Testis (tissue), 5 donors: ENCODE measurements at places on chromosomes 6 and 20.

DNA sequence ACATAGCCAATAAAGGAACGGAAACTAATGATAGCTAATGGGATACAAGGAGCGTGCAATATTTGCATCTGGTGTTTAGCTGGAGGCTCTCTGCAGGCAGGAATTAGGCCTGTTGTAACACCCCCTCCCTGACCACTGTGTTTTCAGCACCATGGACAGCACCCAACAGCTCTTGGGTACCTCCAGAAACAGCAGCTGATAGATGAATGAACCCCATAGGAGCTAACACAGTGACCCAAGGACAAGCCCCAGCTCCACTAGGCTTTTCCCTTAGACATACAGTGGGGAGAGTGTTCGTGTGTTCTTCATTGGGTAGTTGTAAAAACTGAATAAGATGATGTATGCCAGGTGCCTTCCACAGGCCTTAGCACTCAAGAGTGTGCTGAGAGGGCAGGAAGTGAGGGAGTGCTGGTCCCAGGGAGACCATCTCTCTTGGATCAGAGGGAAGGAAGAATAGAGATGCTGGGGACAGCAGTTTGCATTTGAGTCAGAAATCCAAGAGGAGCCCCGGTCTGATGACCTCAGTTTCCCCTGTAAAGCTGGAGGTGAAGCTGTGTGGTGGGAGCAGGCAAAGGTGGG is 161.3 kb downstream of the PHACTR3 start:
- DNase-seq, result peak; percentile 21

DNA sequence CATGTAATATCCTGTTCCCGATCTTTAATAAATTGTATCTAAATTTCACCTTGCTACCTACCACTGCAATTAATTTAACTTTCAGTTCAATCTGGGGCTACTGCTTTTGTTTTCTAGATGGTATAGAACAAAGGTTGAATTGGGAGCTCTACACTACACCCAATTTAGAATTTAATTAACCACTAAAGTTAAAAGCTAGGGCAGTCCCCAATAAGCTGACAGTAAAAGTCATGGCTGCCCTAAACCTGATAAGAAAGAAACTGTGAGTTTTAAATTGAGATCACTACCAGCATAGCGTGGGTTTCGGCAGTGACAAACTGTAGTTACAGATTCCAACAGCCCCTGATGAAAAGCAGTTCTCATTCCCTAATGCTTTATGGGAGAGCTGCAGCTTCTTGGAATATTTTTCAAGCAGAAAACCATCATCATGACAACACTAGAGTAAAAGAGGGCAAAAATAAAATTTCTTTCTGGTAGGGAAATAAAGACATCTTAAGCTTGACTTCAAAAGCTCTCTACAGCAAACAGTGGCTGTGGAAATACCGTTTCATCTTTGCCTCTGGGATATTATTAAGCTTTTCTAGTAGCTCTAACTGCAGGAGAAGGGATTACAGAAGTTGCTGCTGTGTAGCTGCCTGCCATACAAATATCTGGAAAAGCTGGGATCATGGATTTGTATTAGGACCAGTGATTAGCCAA is 1372.1 kb downstream of the EPHA7 start:
- no peak for DNase-seq

DNA sequence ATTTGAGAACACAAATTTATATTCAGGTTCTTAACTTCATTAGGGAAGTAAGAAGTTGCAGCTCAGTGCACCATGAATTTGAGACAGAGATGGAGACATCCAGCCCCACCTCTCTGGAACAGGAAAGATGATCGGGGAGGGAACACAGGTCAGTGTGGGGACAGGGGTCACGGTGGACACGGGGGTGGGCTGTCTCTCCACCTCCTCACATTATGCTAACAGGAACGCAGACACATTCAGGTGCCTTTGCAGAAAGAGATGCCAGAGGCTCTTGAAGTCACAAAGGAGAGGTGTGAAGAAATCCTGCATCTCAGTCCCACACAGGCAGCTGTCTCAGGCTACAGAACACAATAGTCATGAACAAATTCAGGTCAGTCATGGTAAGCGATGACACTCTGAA is 3.1 kb downstream of the HLA-C start:
- DNase-seq, result no peak

GRCh38 chr6:33215271-33216116 is 7.2 kb downstream of the RING1 start:
- DNase-seq, result no peak

GRCh38 chr20:33622705-33623365 is 39.3 kb upstream of the C20orf144 start:
- DNase-seq, result no peak

- DNase-seq, result no peak
Measured at GRCh38 chr20:20020908-20021307, 3.7 kb downstream of the NAA20 start.

DNA sequence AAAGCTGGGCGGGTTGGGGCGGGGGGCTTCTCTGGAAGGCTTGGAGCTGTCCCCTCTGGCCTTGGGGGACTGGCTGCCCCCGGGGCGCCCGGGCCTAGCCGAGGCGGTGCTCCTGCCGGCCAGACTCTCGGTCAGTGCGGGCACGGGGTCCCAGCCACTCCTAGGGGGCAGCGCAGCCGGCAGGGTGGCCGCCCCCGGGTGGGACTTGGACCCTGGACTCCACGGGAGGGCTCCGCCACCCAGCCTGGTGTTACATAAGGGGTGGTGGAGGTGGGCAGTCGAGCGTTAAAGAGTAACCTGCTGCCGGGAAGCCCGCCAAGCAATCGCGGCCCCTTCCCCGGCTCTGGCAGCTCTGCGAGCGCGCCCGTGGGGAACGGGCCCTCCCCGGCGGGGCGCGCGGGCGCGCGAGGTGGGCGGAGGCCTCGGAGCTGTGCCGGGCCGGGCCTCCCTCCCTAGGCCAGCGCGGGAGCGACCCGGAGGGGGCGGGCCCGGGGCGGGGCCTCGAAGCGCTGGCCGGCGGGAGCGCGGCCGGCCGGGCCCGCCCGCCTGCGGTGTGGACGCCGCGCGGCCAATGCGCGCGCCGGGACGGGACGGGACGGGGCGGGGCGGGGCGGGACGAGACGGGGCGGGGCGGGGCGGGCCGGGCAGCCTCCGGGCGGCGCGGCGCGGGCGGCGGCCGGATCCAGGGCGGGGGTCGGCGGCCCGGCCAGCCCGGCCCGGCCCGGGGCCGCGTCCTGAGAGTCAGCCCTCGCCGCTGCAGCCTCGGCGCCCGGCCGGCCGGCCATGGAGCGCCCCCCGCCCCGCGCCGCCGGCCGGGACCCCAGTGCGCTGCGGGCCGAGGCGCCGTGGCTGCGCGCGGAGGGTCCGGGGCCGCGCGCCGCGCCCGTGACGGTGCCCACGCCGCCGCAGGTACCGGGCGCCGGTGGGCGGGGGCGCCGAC is at the start of gene SLC2A4RG:
TSS of gene SLC2A4RG (plus strand) at position 647 of the 940 bp plus-strand sequence. CDS start at position 784, 137 bp downstream.
- peak; percentile 78 for DNase-seq

DNA sequence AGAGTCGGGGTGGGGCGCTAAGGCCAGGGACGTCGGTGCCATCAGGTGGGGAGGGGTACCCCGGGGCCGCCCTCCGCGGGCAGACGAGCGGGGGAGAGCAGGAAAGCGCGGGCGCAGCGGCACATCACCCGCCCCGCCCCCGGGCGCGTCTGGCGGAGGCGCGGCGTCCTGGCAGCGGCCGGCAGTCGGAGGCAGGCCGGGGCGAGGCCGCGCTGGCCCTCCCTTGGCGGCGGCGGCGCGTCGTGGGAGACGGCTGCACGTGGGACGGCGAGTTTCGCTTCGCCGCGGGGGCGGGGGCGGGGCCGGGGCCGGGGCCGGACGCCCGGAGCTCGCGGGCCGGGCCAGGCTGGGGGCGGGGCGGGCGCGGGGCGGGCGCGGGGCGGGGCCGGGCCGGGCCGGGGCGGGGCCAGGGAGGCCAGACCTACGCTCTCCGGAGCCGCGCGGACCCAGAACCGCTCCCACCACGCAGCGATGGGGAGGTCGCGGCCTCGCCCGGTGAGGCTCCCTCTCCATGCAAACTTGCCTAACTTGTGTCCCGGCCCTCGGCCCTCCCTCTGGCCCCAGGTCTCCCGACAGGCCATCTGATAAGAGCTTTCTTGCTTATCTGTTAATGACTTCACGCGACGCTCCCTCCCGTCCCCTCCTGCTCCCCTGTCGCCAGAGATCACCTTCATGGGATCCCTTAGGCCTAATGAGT is 12.5 kb downstream of the ITPR3 start:
- peak; percentile 78 for DNase-seq

- DNase-seq, result no peak
Measured at GRCh38 chr6:89734526-89734925, 85.1 kb downstream of the MDN1 start.

DNA sequence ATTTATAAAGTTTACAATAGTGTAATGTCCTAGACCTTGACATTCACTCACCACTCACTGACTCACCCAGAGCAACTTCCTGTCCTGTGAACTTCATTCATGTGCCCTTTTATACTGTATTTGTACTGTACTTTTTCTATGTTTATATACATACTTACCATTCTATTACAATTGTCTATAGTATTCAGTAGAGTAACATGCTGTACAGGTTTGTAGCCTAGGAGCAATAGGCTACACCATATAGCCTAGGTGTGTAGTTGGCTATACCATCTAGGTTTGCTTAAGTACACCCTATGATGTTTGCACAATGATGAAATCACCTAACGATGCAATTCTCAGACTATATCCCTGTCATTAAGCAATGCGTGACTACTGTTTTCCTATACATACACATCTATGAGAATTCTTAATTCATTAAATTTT is 17.5 kb downstream of the EDEM2 start:
- DNase-seq, result no peak

DNA sequence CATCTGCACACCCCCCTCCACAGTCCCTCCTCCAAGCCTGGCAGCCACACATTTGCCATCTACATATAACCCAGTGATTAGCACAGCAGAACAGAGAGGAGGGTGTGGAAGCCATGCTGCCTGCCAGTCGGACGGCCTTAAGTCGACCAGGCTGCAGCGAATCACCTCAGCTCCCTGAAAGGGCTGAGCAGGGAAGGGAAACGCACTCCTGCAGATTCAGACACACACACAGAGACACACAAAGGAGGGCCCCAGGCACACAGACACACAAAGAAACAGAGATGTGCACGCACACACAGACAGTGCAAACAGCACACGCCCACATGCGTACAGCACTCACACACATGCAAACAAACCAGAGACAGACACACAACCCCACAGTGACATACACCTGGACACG is 11.2 kb upstream of the SIRPA start:
- no peak for DNase-seq

- DNase-seq, result peak; percentile 46
Measured at GRCh38 chr6:11747021-11747420, 31.6 kb downstream of the ADTRP start.

- DNase-seq, result no peak
Measured at GRCh38 chr6:138393871-138394783, 9.9 kb upstream of the HEBP2 start.

DNA sequence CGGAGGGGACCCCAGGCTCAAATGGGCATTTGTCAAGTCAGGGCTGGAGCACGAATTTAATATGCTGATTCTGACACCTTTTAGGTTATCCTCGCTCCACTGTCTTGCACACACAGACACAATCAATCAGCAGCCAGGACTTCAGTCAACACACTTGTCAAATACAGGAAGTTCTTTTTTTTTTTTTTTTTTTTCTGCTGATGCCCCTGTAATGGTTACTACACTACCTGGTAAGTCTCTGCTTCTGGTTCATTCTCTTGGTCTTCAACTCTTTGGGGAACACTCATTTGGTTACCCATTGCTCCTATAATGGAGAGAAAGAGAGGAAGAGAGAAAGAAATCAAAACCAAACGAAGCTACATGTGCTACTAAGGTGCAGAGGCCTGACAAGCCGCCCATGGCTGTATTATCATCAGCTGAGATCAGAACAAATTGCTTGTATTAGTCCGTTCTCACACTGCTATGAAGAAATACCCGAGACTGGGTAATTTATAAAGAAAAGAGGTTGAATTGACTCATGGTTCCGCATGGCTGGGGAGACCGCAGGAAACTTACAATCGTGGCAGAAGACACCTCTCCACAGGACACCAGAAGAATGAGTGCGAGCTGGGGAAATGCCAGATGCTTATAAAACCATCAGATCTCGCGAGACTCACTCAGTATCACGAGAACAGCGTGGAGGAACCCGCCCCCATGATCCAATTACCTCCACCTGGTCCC is 11.8 kb downstream of the BCAS1 start:
- DNase-seq, result peak; percentile 49

- no peak for DNase-seq
Measured at GRCh38 chr20:37944456-37944981, 41.6 kb downstream of the VSTM2L start.

GRCh38 chr6:5034328-5034727 is 30.5 kb upstream of the RPP40 start:
- DNase-seq, result no peak

DNA sequence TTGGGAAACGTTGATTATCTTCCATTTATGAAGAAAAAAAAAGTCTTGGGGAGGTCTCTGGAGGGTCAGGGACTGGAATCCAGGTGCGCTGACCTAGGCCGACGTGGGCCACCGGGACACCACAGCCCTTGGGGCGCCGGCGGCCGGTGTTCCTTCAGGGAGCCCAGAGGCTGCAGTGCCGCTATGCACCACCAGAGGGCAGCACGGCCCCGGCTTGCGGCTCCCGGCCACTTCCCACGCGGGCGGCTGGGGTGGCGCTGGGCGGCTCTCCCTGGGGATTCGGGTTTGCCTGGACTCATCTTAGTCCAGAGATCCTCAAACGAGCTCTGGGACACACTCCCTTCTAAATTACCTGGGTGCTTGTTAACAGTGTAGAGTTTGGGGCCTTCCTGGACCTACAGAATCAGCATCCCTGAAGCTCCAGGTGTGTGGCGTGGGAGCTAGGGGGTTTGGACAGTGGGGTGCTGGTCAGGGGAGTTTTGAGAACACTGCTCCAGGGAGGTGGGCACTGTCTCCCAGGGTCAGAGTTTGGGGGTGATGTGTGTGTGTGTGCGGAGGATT is 23.0 kb upstream of the GTSF1L start:
- peak; percentile 90 for DNase-seq

GRCh38 chr20:56809668-56810067 is 180.6 kb downstream of the TFAP2C start:
- no peak for DNase-seq

DNA sequence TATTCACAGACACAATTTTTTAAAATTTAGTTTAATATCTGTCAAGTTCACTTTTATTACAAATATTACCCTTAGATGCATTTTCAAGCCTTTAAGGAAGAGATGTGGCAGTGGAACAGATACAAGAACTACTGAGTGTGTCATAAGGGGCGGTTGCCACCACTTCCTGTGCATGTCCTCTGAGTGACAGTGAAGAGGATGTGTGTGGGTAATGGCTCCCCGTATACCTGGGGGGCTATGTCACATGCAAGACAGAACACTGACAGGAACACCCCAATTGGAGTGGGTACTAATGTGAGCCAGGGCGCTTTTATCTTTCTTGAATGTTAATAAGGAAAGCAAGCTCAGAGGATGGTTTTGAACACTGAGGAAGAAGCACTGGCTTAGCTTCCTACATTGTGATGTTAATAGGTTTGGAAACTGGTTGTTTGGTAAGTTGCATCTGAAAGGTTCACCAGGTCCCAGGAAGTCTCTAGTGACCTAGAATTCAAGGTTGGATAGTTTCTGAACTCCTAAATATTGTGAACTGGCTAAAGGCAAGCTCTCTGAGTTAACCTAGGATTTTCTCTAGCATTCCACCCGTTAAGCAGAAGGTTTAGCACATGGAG is 83.4 kb upstream of the ASF1A start:
- no peak for DNase-seq

GRCh38 chr6:41077536-41077935 is 4.8 kb downstream of the NFYA start:
- DNase-seq, result no peak

- no peak for DNase-seq
Measured at GRCh38 chr6:131980791-131981623, 29.8 kb upstream of the CCN2 start.

GRCh38 chr20:44785768-44786167 is 24.6 kb downstream of the RIMS4 start:
- DNase-seq, result peak; percentile 68
